ENCODE measurements at places on chromosomes 16 and 17.

GRCh38 chr17:68102318-68102758, 66.8 kb downstream of the KPNA2 start:
- no peak for DNase-seq

DNA sequence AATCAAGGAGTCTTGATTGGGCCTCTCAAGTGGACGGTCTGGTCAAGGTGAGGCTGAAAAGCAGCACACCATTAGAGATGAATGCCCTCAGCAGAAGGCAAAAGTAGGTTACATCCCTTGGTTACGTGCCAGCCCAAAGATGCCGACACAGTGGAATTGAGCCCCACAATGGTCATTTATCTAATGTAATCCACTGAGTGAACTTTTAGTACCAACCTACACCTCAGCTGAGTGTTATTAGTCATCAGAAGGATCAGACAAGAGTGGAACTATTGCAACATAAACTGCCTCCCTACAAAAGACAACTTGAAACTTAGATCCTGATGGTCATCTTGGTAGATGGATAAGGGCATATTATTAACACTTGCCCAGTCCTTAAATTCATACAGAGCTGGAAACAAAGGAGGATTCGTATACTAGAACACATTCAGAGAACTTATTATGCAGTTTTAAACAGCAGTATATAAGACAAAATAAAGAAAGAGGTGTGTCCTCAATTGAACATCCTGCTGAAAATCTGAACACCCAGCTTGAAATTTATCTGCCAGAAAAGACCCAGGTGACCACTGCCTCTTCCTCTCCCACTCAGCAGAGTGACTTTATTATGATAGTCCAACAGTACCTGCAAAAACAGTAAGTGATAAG, 2.8 kb downstream of the DCUN1D3 start:
- peak; percentile 88 for DNase-seq

- peak; percentile 41 for DNase-seq
Observed at GRCh38 chr16:72126429-72126765, 32.8 kb downstream of the DHX38 start.

- DNase-seq = no peak
Observed at GRCh38 chr17:18185391-18185790, 1.8 kb downstream of the ALKBH5 start.

DNA sequence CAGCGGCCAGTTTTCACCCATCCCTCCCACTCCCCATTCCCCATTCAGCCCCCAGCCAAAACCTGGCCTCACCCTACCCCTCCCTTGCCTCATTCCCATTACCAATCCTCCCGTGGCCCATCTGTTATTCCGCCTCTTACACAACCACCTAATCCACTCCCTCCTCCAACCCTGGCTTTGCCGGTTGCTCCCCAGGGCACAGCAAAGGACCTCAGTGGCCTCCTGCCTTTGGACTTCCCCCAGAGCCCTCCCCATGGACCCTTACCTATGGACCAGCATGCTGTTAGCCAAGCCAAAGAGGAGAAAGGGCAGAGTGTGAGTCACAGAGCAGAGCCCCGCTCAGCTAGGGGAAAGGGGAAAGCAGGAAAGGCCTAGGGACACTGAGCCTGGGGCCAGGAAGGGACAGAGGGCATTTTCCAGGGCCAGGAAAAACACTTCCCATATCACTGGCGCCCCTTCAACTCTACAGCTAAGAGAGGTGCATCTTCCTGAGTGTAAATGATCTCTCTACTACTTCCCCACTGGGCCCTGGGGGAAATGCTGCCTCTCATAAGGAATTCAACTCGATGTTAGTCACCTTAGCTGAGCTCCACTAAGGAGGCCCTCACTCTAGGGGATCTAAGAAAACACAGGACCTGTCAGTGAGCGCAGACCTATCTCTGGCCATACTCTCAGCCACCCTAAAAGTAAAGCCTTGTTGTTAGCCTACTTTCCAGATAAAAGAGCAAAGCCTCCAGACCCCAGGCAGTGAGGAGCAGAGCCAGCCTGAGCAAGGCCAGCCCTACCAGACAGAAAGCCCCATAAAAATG, 10.6 kb downstream of the PEMT start:
- no peak for DNase-seq

DNA sequence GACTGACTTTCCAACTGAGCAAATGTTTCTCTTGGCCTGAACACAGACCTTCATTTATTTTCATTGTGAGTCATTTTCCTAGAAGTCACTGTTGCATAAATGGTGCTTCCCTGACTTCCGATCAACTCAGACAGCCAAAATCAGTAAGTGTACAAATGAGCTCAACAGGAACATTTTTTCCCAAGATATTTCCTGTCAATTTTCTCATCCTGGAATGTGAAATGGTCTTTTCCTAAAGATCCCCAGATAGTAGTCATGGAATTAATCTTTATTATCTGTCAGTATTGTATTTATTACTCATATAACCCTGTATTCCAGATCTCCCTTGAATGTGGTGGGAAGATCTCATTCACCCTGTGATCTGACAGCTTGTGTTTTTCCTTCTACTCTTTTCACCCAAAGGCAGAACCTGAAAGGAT, 360.3 kb upstream of the KIF2B start:
- DNase-seq = no peak

All from inflammatory macrophage treated with lipopolysaccharide for 1 hour (primary cell).